ENCODE measurements at places on chromosomes 7 and 10.

GRCh38 chr7:41029072-41029499 is 673.8 kb downstream of the INHBA start:
- DNase-seq: peak; percentile 78

DNA sequence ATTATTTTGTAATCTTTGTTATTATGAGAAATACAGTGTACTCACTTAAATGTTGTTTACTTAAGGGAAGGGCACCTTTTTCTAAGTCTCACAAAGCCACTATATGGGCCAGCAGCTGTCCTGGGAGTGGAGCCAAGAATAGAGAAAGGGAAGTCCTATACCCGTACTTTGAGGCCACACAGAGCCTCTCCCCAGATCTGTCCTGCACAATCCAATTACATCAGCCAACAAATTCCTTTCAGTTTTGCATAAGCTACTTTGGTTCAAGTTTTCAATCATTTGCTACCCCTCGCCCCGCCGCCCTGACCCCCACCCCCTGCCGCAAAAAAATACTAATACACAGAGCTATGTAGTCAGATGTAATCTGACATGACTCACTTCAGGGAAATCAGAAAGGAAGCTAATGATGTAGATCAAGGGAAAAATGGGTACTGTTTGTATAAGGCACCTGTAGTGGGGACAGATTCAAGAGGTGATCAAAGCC is 297.4 kb upstream of the NEBL start:
- DNase-seq: no peak

GRCh38 chr7:69412331-69413146 is 185.7 kb upstream of the AUTS2 start:
- DNase-seq: no peak

DNA sequence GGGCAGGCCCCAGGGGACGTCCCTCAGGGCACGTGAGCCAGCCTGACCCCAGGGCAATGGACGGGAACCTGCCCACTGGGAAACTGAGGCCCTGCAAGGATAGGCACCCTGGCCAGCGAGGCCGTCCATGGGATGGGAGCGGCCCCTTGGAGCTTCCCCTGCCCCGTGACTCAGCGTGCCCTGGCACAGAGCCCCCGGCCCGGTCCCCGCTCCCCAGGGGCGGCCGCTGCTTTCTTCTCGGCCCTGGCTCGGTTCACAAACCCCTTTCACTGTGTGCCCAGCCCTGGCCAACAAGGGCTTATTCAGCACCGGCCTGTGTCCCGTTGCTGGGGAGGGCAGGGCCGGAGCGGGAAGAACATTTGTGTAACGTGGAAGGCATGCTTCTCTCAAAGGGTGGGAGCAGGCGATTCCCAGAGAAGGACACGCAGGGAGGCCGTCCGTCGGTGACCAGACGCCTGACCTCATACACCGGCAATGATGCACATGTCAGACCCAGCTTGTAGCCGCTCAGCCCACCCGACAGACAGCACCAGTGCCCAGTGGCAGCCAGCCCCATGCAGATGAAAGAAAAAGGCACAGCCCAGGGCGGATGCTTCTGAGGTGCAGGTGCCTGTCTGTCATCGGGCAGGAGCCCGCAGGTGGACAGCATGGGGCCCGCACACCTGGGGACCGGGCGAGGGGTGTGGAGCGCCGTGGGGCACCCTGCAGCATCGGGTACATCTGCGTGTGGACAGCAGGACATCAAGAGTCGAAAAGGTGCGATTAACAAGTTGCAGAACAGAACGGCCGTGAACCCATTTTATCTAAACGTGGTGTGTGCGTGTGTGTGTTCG is 94.5 kb downstream of the PDGFA start:
- DNase-seq: peak; percentile 67

DNA sequence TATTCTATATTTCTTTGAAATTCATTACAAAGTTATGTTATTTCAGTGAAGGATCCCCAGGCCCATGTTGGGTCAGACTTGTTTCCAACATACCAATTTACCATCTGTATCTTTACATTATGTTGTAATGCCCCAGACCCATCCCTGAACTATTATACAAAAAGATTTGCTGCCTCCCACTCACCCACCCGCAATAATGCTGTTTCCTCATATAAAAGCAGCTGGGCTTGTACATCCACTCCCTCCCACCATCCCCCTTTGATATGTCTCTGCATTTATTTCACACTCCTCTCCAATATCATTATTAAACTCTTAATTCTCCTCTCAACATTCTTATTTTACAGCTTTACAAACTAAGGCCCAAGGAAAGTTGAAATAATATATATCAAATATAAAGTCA is 153.7 kb downstream of the DOCK4 start:
- DNase-seq: no peak
